Vagina (tissue), 2 donors: ENCODE measurements at places on chromosomes 3 and 15.

DNA sequence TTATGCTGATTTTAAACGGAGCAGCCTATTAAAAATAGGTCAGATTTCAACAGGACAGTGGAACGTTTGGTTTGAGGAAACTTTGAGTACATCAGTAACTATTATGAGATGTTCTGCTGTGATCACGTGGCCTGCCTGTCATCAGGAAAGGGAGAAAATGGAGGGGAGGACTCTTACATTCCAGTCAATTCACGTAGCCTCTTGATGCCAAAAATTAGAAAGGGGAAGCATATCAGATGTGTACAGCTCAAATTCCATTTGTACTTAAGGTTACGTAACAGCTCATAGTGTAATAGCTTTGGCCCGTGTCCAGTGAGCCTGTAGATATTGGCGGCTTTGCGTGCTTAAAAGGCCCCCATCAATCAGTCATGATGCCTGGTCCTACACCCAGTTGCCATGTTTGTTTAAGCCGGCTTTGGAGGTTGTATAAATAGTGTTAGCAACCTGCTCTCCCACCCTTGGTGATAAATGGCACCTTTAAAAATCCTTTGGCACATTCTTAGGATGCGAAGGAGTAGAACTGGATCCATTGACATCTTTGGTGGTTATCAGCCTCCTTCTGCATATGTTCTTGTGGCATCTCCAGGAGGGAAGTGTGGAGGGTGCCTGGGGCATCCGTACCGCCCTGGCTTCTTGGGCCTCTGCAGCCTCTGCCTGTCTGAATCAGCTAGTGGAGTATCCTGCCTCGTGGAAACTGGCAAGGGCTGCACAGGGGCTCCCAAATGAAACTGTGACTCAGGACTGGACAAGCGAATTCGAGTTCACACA lies 163.9 kb downstream of the THSD4 start:
- no peak for DNase-seq

DNA sequence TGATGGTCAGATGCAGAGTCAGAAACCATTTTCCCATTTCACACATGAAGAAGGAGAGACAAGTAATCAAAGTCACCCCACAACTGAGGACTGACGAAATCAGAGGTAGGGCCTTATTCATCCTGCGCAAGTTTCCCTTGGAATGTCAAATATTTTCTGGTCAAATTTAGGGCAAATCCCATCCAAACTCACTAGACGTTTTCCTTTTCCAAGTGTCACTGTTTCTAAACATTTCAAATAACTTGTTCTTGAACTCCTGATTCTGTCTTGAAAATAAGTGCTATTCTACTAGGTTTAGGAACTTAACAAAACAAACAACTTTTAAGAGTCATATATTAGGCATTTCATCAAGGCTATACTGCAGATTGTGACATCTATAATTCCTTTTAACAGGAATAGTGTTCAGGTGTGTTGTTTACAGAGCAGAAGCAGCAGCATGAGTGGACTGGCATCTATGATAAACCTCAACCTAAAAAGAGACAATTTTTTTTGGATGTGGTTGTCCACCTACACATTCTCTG lies 40.7 kb downstream of the SUMF1 start:
- no peak for DNase-seq

- no peak for DNase-seq
Measured at GRCh38 chr15:74376825-74377581, 9.6 kb upstream of the CYP11A1 start.

- no peak for DNase-seq
Measured at GRCh38 chr15:77013776-77014131, 18.8 kb downstream of the PSTPIP1 start.

DNA sequence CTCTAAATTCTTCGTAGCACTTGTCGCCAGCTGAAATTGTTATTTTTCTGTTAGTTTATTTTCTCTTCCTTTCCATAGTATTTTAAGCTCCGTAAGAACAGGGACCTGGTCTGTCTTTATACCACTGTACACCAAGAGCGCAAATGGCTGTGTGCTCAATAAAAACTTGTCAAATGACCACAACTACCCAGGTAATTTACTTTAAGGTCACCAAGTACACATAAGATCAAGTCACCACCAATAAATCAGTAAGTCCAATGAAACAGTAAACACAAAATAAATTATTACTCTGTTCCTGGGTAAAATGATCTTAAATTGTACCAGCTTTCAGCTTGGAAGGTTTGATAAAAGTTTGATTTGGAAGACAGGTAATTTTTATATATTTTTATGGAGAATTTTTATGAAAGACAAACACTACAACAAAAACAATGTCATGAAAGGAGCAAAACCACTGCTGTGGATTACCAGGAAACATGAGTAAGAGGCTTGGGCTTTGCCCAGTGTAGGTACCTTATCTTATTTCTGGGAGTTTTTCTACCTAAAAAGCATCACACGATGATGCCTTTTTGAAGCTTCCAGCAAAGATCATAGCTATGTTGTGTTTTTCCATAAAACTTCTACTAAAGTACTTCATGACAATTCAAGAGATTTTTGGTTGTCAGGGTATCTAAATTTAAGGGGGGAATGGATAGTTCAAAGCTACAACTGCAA lies 406.8 kb downstream of the SHQ1 start:
- no peak for DNase-seq

DNA sequence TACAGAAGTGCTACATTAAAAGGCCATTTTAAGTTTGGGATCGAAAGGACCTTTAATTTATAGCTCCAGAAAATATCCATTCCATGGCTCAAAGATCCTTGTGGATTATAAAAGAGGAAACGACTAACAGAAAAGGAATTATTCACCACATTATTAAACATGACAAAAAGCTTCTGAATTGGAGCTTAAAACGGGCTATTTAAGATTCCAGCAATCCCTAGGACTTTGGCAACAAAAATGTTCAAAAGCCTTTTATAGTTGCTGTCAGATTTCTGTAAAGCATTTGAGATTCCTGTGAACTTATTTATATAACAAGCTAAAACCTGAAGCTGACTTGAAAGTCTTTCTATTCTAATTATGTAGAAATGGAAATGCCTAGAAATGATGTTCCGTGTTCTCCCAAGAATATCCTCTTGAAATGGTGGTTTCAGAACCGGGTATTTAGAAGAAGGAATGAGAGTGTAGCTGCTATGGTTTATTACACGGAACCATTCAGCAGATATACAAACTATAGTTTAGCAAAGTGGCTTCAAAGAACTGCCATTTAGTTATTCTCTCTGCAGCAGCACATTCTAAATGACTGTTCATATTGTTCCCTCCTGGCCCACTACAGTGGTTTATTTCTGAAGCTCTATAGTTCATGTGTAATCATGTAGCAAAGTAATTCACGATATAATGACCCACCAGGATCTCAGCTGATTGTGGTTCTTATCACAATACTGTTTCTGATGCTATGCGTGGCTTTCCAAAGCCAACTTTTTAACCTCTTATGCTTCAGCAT lies 961.7 kb downstream of the FHIT start:
- DNase-seq, result no peak

DNA sequence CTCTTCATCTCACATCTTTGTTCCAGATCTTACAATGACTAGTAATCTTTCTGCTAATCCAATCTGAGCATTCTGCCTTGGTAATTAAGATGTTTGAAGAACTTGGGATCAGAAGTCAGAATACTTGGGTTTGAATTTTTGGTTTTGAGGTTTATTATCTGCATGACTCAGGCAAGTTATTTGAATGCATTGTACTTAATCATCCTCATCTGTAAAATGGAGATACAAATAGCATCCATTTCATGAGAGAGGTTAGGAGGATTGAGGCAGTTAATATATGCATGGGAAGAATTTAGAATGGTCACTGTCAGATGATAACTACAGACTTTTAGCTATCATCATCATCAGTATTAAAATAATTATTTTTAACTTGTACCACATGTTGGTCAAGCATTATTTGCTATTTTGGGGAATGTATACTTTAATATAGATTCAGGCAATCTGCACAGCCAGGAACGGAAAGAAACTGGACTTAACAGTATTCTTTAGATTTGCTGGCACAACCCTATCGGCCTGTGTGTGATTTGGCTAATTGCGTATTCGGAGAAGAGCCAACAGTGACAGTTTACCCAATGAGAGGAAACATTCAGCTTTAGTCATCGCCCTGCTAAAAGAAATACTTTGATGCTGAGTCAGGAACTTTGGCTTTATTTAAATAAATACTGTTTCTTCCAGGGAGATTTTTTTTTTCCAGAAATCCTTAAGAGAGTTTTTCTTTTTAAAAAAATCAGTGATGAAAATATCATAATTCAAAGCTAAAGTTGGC lies 600.0 kb downstream of the ROBO1 start:
- no peak for DNase-seq
